Activated CD4-positive, alpha-beta T cell treated with anti-CD3 and anti-CD28 coated beads, Interleukin-10, Interleukin-2, amounts not matched to agents 100 ng/mL and 50 ng/mL, durations not matched to agents 16 hours and 8 hours (primary cell): ENCODE measurements at places on chromosomes 5 and 9.
A peak's percentile ranks its signal among the peaks of the same experiment; 100 is the strongest.

GRCh38 chr9:104322596-104322995, 181.5 kb upstream of the OR13F1 start:
- no peak for DNase-seq

- no peak for DNase-seq
These were observed 363.0 kb upstream of the RIOK2 start for GRCh38 chr5:97545886-97546535.

DNA sequence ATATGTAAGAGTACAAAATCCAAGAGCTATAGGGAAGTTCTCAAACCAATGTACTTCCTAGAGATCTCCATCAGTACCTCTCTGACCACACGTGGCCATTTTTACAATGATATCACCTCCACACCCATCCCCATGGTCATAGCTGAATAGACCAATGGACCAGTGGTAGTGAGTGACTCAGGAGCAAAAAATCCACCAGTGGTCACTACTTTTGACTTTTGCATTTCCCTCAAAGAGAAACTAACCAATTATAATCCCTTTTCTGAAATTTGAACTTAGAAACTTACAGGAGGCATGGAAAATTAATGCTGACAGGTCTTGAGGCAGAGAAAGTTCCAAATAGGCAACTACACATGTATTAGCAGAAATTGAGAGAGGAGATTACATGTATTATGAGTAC, 238.4 kb downstream of the TRPM3 start:
- no peak for DNase-seq

GRCh38 chr9:123983047-123983446, 28.5 kb upstream of the LHX2 start:
- no peak for DNase-seq

DNA sequence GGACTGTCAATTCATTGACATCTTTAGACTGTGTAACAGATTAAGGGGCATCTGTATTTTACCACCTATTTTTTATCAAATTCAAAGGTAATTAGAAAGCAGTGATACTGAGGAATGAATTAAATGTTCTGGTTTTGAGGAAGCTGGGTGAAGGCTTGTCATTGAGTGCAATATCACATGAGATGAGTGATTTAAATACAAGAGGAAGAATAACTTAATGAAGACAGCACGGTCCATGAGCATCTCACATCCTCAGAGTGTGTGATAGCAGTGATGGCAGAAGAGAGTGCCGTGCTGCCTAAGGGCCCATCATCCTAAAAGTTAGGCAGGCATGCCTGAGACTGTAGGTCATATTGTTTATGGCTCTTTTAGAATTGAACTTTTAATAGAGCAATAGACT, 263.3 kb downstream of the MAST4 start:
- DNase-seq = no peak

GRCh38 chr9:114324492-114324891, 1.6 kb downstream of the ORM1 start:
- no peak for DNase-seq

- DNase-seq = no peak
These were observed 7.2 kb upstream of the LCN2 start for GRCh38 chr9:128142061-128142460.

DNA sequence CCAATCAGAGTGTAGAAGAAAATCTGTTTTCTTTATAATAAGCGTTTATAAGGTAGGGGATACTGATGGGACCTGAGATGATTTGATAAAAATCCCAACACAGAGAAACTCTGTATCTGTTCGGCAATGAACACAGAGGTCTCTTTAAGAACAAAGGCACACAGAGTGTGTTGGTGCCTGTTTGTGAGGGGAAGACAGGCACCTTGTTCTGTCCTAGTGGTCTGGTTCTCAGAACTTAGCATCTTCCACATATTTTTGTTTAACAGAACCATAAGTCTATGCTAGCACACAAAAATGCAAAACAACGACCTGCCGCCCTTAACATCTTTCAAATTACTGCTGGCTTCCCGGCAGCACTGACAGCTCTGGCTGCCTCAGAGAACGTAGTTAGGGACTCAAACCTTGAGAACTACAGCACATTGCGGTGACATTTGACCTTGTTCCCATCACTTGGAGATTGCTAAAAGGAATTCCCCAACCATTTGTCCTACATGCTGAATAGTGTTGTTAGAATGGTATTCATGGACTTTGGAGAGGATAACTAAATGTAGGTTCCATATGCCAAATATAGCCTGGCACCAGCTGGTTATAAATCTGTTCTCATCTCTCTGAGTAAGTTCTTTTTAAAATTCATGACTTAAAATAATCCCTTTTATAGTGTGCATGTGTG, 871.7 kb upstream of the TYRP1 start:
- DNase-seq = no peak

- DNase-seq = no peak
These were observed 64.3 kb upstream of the S1PR3 start for GRCh38 chr9:88926781-88927505.

DNA sequence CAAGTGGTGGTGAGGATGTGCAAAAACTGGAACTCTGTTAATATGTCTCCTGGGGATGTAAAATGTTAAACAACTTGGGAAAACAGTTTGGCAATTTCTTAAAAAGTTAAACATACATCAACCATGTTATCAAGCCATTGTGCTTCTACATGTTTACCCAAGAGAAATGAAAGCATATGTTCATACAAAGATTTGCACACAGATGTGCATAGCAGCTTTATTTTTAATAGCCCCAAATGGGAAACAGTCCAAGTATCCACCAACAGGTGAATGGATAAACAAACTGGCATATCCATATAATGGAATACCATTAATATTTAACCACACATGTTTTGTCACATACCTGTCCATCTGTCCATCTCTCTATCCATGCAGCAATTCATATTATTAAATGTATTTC, 6.2 kb downstream of the VPS13A start:
- no peak for DNase-seq

GRCh38 chr5:173514661-173515060, 101.8 kb downstream of the BOD1 start:
- DNase-seq = no peak

DNA sequence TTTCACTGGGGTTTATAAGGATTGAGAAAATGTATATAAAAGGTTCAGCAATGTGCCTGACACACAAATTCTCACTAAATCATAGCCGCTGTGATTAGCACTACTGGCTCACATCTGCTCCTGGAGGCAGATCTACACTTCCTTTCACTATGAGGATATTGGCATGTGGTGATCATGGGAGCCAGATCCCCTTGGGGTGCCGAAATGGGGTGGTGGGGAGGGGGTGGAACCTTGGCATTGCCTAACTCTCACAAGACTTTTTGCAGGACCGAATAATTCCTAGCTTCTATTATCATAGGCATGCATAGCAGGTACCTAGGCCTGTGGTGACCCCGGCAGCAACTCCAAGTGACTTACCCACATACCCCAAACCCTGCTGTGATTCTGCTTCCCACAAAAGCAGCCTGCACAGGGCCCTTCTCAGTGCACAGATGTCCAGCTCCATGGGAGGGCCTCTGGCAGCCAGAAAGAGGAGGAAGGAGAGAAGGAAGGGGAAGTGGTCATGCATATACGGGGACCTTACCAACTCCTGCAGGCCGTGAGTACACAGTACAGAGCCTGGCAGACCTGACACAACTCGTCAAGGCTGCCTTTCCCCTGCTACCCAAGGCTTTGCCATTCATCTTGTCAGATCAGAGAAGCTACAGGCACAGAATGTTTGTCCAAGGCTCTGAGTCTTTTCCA, 61.3 kb upstream of the IQGAP2 start:
- DNase-seq = no peak

DNA sequence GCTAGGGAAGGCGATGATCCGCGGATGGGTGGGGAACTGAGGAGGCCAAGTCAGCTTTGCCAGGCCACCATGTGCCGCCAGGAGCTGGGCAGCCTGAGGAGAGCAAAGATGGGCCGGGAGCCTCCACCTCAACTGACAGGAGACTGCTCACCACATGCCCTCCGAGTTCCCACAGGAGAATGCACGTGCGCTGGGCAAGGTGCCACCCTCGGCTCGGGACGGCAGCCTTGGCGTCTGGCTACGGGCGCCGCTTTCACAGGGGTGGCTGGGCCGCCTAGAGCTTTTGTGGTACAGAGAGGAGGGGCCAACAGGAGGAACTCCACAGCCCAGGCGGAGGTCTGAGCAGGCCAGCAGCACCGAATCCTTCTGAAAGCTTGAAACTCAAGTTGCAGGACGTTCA, 5.3 kb upstream of the TBC1D9B start:
- DNase-seq = no peak

- DNase-seq = no peak
These were observed 23.1 kb downstream of the MLLT3 start for GRCh38 chr9:20599195-20599594.

DNA sequence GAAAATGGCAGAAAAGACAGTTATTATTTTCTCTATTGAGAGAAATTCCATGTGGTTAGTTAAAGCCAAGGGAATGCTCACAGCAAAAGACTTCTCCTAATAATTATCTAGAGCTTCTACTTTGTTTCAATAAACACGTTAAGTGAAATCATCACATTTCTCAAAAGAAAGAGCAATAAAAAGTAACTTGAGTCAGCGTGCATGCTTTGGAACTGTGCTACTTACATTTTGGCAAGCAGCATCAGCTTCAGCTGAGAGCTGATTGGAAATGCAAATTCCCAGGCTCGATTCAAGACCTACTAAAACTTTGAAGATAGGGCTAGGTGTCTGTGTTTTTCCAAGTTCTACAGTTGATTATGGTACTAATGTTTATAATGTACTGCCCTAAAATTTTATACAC, 132.1 kb downstream of the CDH18 start:
- no peak for DNase-seq

- DNase-seq = no peak
These were observed 69.5 kb downstream of the PRR16 start for GRCh38 chr5:120533581-120533980.

DNA sequence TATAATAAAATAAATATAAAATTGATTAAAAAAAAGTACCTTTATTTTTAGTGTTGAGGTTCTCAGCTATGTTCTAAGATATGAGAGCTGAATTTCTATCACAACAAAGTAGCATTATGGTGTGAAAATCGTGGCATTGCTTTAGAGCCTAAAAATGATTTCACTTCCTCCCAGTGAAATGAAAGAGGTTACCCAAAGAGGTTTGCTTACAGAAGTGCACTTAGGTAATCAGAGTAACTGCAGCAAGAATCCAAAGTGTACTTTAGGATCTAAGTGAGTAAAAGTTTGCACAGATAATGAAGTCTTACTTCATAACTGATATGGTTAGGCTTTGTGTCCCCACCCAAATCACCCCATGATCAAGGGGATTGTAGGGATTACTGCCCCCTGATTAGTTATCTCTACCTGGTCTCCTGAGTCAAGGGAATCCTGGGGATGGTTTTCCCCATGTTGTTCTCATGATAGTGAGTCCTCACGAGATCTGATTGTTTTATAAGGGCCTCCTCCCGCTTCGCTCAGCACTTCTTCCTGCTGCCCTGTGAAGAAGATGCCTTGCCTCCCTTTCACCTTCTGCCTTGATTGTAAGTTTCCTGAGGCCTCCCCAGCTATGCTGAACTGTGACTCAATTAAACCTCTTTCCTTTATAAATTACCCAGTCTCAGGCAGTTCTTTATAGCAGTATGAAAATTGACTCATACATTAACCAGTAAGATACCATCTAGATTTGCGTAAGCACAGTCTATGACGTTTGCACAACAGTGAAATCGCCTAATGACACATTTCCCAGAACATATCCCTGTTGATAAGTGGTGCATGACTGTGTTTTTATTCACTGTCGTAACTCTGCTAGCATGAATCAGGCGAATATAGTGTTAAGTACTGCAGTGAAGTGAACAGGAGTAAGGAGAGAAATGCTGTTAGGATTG, 40.3 kb upstream of the LRRC70 start:
- peak; percentile 62 for DNase-seq

GRCh38 chr9:90064248-90064647, 459.4 kb downstream of the GADD45G start:
- no peak for DNase-seq

- no peak for DNase-seq
These were observed 273.3 kb upstream of the SEMA6A start for GRCh38 chr5:116847960-116848359.

DNA sequence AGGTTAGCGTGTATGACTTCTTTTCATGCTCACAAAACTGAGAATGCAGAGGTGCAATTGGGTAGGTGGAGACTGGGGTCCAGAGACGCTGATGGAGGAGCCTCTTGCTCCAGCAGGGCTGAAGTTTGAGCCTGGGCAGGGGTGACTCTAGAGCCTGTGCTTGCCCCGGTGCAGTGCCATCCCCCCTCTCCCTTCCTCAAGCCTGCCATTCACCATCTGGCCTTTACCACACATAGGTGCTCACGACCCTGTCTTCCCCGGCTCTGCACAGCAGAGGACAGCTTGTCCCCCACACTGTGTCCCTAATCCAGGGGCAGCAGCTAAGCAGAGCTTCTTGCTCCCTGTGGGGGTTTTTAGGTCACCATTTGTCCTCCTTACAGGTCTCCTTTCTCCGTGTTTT, 86.5 kb downstream of the DAP start:
- no peak for DNase-seq

DNA sequence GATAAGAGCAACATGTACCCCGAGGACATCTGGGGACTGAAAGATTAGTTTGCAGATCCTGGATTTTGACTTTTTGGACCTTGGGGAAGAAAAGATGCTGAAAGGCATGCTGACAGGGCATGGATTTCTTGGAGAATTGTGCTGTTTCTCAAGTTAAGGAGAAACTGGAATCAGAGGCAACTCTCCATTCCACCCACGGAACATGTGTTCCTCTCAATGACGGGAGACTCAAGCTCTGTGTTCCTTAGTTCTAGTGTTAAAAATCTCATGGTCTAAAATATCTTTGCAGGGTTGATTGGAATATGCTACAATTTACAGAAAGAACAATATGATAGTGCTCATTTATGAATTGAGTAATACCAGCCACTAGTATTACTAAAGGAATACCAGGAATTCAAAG, 34.4 kb upstream of the CDH12 start:
- DNase-seq = no peak

GRCh38 chr5:118558871-118559270, 429.5 kb downstream of the DTWD2 start:
- DNase-seq = no peak

DNA sequence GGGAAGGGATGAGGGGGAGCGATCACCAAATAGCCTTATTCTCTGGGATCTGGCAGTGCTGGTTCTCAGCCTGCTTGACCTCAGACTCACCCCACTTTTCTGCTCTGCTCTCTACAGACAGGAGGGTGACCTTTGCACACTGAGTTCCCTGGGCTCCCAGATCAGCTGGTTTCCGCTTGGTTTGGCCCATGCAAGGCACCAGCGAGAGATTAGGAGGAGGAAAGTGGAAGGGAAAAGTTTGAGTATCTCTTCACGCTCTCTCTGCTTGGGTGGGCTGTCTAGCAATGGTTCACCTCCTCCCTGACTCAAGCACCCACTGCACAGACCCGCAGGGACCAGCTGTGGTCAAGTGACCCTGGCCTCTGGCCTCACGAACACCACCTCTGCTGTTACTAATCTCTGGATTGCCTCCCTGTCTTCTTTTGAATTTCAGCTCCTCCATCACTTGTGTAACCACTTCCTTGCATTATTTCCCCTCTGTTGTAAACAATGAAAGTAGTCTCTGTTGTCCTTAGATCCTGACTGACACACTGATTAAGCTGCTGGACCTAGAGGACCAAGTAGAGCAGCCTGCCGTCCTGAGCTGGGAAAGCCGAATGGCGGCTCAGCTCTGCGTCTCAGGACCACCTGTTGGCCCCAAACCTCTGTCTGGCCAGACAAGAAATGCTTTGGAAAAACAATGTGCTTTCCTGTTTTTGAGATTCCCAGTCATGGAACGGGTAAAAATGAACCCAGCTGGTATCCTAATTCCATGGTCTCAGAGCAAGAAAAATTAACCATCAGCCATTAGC, 186.6 kb downstream of the CRB2 start:
- DNase-seq = no peak
